ENCODE measurements at places on chromosomes 11 and 22. TPM values are rescaled to one million over a fixed set of nuclear protein-coding genes. Genes with fewer than 3 reads are reported as not detected.
A peak's percentile ranks its signal among the peaks of the same experiment; 100 is the strongest.

GRCh38 chr11:131940126-131940525 lies 569.7 kb downstream of the NTM start:
- no peak overlapping the region for H3K4me3 ChIP-seq
- no peaks in the 10 kb centered on the region for H3K36me3 ChIP-seq
- H3K27me3 ChIP-seq = no peaks in the 10 kb centered on the region
- no peak overlapping the region for H3K27ac ChIP-seq

GRCh38 chr11:57460022-57460757 lies at the start of gene RTN4RL2:
Gene RTN4RL2, plus strand, starts transcription at chr11:57460528. Its CDS starts 338 bp downstream, at chr11:57460866.
- H3K36me3 ChIP-seq = no peaks in the 10 kb centered on the region
- H3K4me1 ChIP-seq = peaks cover 40% of the 10 kb centered on the region
- no peak within 1 kb of the TSS for H3K27ac ChIP-seq
- no peak for DNase-seq
- peaks cover 17% of the 10 kb centered on the region for H3K27me3 ChIP-seq

DNA sequence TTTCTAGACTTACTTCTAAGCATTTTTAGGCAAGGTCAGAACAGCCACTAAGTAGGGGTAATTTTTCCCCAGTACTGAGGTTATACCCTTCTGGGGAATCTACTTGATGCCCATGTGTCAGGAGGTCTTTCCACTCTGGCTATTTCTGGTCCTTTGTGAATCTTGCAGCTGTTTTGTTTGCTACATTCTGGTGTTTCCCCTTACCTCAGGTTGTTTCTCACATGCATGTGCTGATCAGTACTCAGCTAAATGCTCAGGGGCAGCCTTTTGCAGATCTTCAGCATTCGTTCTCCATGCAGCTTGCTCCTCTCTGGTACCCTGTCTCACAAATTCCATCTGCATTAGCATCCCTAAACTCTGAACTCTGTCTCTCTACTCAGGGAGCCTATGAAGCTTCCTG lies 303.6 kb downstream of the SOX6 start:
- H3K4me3 ChIP-seq = no peak overlapping the region
- H3K27me3 ChIP-seq = no peaks in the 10 kb centered on the region
- H3K36me3 ChIP-seq = no peaks in the 10 kb centered on the region
- H3K4me1 ChIP-seq = no peaks in the 10 kb centered on the region

GRCh38 chr22:19886605-19887255 lies 32.1 kb upstream of the GNB1L start:
- peak; percentile 48 for DNase-seq
- H3K4me3 ChIP-seq = no peak overlapping the region
- H3K36me3 ChIP-seq = no peaks in the 10 kb centered on the region
- H3K4me1 ChIP-seq = peaks cover 60% of the 10 kb centered on the region

DNA sequence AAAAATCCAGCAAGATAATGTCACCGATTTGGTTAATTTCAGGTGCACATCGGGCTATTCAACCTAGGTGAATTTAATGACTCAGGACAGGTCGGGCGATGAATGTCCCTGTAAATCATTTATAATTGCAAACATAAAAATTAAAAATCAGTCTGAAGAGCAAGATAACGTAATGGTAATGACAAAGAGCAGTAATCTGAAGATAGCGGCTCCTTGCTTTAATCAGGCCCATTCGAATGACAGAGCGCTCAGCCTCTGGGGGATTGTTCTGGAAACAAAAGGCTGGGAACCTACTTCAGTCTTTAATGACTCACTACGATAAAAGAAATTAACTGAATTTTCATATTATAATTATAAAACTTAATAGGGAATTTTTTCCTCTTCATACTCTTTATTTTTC lies 61.3 kb downstream of the RCN1 start:
- H3K27me3 ChIP-seq = no peaks in the 10 kb centered on the region
- H3K4me1 ChIP-seq = no peaks in the 10 kb centered on the region
- H3K27ac ChIP-seq = no peak overlapping the region

GRCh38 chr11:117946156-117946841 lies 17.1 kb upstream of the TMPRSS13 start:
- H3K27ac ChIP-seq = no peak overlapping the region
- no peaks in the 10 kb centered on the region for H3K27me3 ChIP-seq
- H3K36me3 ChIP-seq = no peaks in the 10 kb centered on the region
- DNase-seq = no peak
- H3K4me3 ChIP-seq = no peak overlapping the region

DNA sequence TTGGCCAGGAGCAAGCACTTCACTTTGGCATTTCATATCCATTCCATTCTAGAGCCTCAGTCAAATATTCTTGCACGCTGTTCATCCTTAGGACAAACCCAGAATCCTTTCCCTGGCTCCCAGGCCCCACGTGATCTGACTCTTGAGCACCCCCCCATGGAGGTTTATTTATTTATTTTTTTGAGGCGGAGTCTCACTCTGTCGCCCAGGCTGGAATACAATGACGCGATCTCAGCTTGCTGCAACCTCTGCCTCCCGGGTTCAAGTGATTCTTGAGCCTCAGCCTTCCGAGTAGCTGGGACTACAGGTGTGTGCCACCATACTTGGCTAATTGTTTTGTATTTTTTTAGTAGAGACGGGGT lies 12.7 kb upstream of the TSGA10IP start:
- no peaks in the 10 kb centered on the region for H3K27me3 ChIP-seq
- no peak overlapping the region for H3K4me3 ChIP-seq
- DNase-seq = no peak
- no peak overlapping the region for H3K27ac ChIP-seq
- peaks cover 18% of the 10 kb centered on the region for H3K4me1 ChIP-seq

GRCh38 chr11:66015454-66015881 lies 3.7 kb downstream of the CST6 start:
- H3K4me1 ChIP-seq = no peaks in the 10 kb centered on the region
- no peak overlapping the region for H3K27ac ChIP-seq
- peaks cover 13% of the 10 kb centered on the region for H3K27me3 ChIP-seq
- no peak overlapping the region for H3K4me3 ChIP-seq
- no peak for DNase-seq

- no peak overlapping the region for H3K27ac ChIP-seq
- no peak overlapping the region for H3K4me3 ChIP-seq
- no peaks in the 10 kb centered on the region for H3K36me3 ChIP-seq
- DNase-seq = no peak
- peaks cover 39% of the 10 kb centered on the region for H3K4me1 ChIP-seq
These were observed 21.4 kb downstream of the TPBGL start for GRCh38 chr11:75261902-75262361.

TRPC6 gene
- not detected for polyA plus RNA-seq

Data from CD4-positive, alpha-beta memory T cell (primary cell).